ENCODE measurements at places on chromosomes 16 and 17. TPM values are rescaled to one million over a fixed set of nuclear protein-coding genes. Genes with fewer than 3 reads are reported as not detected.
A peak's percentile ranks its signal among the peaks of the same experiment; 100 is the strongest.

KIF19 gene
- total RNA-seq = 2.3 TPM

C17orf78 gene
- total RNA-seq = not detected

NPIPB2 gene
- 1.8 TPM for total RNA-seq

GPR142 gene
- 0.52 TPM for total RNA-seq

DNA sequence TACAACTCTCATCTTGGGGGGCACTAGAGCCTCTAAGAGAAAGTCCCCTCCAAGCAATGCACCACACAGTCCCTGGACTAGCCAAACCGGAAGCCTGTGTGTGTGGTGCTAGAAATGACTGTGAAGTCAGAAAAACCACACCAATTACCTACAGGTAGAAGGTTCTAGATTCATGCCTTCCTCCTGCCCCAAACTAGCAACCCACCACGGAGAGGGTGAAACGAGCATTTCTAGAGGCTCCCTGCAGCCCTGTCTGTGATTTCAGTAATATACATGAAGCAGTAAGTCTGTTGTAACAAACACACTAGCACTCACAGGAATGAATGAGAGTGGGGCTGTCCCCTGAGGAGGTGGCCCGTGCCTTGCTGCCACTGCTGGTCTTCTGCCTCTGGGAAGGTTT is 13.6 kb downstream of the ZFHX3 start:
- DNase-seq = no peak

- DNase-seq = no peak
These were observed 57.6 kb downstream of the RAB11FIP4 start for GRCh38 chr17:31449111-31449510.

GRCh38 chr17:9285602-9286427 is 264.5 kb downstream of the NTN1 start:
- no peak for DNase-seq

DNA sequence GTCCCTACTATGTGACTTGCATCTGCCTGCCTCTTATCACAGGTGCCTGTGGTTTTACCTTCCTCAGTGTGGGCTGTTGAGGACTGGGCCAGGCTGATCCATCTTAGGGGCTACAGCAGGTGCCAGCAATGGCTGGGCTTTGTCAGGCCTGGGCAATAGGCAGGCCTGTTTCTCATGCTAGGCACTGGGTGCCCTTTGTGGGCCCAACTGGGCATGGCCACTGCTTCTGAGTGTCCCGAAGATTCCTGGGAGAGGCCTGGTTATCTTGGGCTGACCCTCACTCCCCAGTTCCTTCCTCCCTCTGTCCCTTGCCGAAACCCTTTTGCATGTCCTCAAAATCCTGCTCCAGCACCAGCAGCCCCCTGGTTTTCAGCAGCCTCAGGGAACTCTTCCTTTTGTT is 1024.9 kb downstream of the KCNJ18 start:
- DNase-seq = no peak

GRCh38 chr16:58628845-58629732 is 537 bp downstream of the CNOT1 start:
- peak; percentile 49 for DNase-seq
